ENCODE measurements at places on chromosomes 4 and X.

GRCh38 chr4:137116144-137116543 lies 416.1 kb downstream of the PCDH18 start:
- no peak for DNase-seq

GRCh38 chr4:127809173-127809800 lies 27.2 kb downstream of the HSPA4L start:
- no peak for DNase-seq

DNA sequence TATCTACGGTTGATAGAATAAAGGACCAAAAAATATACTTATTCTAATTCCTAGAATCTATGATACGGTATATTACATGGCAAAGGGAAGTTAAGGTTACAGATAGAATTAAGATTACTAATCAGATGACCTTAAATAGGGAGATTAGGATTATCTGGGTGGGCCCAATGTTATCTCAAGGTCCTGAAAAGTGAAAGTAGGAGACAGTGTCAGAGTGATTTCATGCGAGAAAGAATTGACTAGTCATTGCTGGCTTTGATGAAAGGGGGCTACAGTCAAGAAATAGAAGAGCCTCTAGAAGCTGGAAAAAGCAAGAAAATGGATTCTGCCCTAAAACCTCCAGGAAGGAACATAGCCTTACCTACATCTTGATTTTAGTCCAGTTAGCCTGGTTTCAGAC lies 176.9 kb upstream of the PPP1R2C start:
- no peak for DNase-seq

- DNase-seq, result no peak
These were observed 376.6 kb upstream of the EMCN start for GRCh38 chr4:100894339-100894870.

All from DMS153 (cell line).